OCI-LY7 (cell line): ENCODE measurements at places on chromosomes 5 and 9. TPM values are rescaled to one million over a fixed set of nuclear protein-coding genes. Genes with fewer than 3 reads are reported as not detected.

GRCh38 chr9:18393340-18394130 is 80.4 kb upstream of the ADAMTSL1 start:
- no peak for DNase-seq

FAM163B gene
- 2.6 and 3.6 TPM in 2 replicates for total RNA-seq

ECPAS gene
- total RNA-seq, result 63.2 and 64.2 TPM in 2 replicates

DNA sequence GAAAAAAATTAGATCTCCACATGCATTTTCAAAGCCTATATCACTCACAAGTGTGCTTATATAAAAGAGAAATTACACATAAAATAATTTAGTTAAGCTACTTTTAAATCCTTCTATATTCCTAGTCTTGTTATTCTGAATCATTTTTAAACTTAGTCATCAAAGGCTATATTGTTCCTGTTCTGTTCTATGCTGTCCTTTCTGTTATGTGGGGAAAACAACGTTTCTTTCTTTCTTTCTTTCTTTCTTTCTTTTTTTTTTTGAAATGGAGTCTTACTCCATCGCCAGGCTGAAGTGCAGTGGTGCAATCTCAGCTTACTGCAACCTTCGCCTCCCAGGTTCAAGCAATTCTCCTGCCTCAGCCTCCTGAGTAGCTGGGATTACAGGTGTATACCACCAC is 389.2 kb upstream of the FTMT start:
- no peak for DNase-seq

PCDHGA7 gene
- total RNA-seq, result 5.6 TPM in 2 replicates

DNA sequence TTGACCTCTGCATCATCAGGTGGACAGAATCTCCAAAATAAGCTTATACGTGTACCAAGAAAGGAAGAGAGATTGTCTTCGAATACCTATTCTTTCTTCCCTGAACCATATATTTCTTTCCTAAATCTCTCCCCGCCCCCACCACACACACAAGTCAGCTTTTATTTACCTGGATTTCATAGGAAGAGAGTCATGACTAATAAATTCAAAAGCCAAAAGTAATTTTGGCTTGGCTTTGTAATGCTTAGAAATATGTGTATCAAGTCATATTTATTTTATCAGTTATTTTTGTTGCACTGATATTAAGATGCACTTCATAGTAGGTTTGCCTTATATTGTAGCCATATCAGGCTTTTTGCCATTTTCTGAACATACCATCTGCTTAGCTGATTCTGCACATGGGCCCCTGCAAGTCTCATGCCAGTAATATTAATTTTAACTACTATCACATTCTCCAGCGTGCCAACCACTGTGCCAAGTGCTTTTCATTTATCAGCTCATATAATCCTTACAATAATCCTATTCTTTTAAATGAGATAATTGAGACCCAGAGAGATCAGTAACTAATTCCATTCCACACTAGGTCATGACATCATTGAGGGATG is 1405.3 kb upstream of the NUDT12 start:
- no peak for DNase-seq
